ENCODE measurements at places on chromosomes 7 and 10. TPM values are rescaled to one million over a fixed set of nuclear protein-coding genes. Genes with fewer than 3 reads are reported as not detected.

PPP1R17 gene
- total RNA-seq: not detected

SPDYE16 gene
- total RNA-seq: not detected

MAGI2 gene
- total RNA-seq: 0.51 TPM

SLC39A12 gene
- not detected for total RNA-seq

CCDC7 gene
- total RNA-seq: 0.22 TPM

CUX1 gene
- 46.3 TPM for total RNA-seq

COL1A2 gene
- not detected for total RNA-seq
